Activated CD8-positive, alpha-beta T cell treated with anti-CD3 and anti-CD28 coated beads, Interleukin-2, amount 10 ng/mL, durations not matched to agents 7 days and 5 days (primary cell): ENCODE measurements at places on chromosomes 5 and 9. TPM values are rescaled to one million over a fixed set of nuclear protein-coding genes. Genes with fewer than 3 reads are reported as not detected.

The ARID3C gene
- total RNA-seq = 0.34 TPM

The SPINK7 gene
- total RNA-seq = not detected

The NEUROG1 gene
- total RNA-seq = not detected

The ADRA1B gene
- not detected for total RNA-seq

The RNF183 gene
- not detected for total RNA-seq

The SNCB gene
- total RNA-seq = not detected

The OLFML2A gene
- not detected for total RNA-seq

The ACTBL2 gene
- total RNA-seq = not detected

The PTPN3 gene
- 0.03 TPM for total RNA-seq

The PIP5K1B gene
- total RNA-seq = 0.16 TPM

The ZNF354C gene
- total RNA-seq = 6.8 TPM

- H3K27ac ChIP-seq = peak overlapping the region; percentile 84
- H3K4me1 ChIP-seq = peaks cover 92% of the 10 kb centered on the region
- no peaks in the 10 kb centered on the region for H3K27me3 ChIP-seq
- no peak overlapping the region for H3K4me3 ChIP-seq
- peaks cover 65% of the 10 kb centered on the region for H3K36me3 ChIP-seq
Observed at GRCh38 chr5:132471944-132472343, 18.6 kb downstream of the IRF1 start.

DNA sequence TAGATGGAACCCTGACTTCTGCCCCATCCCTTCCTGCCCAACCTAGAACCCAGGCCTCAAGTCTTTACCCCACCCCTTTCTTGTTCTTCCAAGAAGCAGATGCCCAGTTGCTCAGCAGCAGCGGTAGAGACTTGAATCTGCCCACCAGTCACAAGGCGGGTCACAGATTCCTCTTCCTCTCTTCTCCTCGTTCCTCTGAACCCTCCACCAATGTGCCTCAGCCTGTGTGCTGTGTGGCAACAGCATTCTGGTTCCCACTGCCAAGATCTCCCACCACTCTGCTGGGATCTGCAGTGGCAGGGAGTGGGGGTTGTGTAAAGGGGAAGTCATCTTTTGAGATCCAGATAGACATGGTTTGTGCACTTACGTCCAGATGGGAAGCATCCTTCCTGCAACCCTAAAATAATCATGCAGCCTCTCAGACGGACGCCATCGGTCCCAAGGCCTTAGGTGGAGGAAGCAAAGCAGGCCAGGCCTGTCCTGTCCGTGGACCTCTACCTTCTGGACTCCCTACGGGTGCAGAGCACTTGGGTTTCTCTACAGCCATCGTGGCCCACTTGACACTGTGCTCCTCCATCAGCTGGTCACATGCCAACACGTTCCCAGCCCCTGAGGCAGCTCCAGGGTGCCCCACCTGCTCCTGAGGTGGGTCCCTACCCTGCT, 7.7 kb upstream of the RPL26L1 start:
- no peaks in the 10 kb centered on the region for H3K27me3 ChIP-seq
- no peak overlapping the region for H3K27ac ChIP-seq
- H3K4me3 ChIP-seq = no peak overlapping the region
- H3K4me1 ChIP-seq = no peaks in the 10 kb centered on the region
- no peak for DNase-seq

- no peaks in the 10 kb centered on the region for H3K27me3 ChIP-seq
- no peak for DNase-seq
- peaks cover 30% of the 10 kb centered on the region for H3K36me3 ChIP-seq
Observed at GRCh38 chr9:75023846-75024245, 4.2 kb downstream of the CARNMT1 start.

GRCh38 chr5:127599320-127599719, 49.6 kb upstream of the CTXN3 start:
- peaks cover 7% of the 10 kb centered on the region for H3K4me1 ChIP-seq
- no peaks in the 10 kb centered on the region for H3K36me3 ChIP-seq
- DNase-seq = no peak
- H3K27me3 ChIP-seq = peaks cover 9% of the 10 kb centered on the region
- no peak overlapping the region for H3K4me3 ChIP-seq

DNA sequence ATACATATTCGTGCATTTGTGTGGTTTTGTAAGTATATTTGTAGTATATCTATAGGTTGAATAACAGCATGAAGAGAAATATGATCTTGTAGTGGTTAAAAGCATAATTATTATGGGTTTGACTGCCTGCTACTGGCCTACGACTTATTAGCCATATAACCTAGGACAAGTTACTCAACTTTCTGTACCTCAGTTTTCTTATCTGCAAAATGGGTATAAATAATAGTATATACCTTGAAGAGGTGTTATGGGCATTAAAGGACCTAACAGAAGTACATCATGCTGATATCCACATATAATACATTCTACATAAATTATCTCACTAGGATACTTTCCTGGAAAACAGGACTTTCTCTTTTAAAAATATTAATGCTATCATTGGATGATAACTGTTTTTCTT, 118.3 kb upstream of the ELL2 start:
- no peaks in the 10 kb centered on the region for H3K36me3 ChIP-seq
- no peak for DNase-seq
- no peaks in the 10 kb centered on the region for H3K27me3 ChIP-seq
- no peak overlapping the region for H3K27ac ChIP-seq
- H3K4me1 ChIP-seq = peaks cover under 1% of the 10 kb centered on the region

DNA sequence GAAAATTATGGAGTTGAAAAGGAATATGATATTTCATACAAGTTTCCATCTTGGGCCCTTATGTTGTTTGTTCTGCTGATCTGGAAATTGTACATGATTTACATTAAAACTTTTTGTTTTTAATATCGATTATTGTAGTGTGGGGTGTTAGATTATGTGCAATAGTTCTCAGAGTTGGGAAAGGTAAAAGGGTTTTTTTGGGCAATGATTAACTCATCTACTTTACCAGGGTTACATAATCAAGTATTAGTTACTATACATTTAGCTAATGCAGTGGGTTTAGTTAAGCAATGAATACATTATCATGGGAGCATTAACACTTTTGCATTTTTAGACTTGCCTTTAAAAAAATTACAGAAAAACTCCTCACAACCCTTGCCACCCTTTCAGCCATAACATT, 134.0 kb downstream of the ZSWIM6 start:
- H3K36me3 ChIP-seq = no peaks in the 10 kb centered on the region
- no peaks in the 10 kb centered on the region for H3K4me1 ChIP-seq
- DNase-seq = no peak
- H3K4me3 ChIP-seq = no peak overlapping the region

GRCh38 chr9:18379073-18379811, 94.7 kb upstream of the ADAMTSL1 start:
- no peaks in the 10 kb centered on the region for H3K36me3 ChIP-seq
- DNase-seq = no peak
- H3K4me3 ChIP-seq = no peak overlapping the region
- H3K27me3 ChIP-seq = no peaks in the 10 kb centered on the region
- H3K4me1 ChIP-seq = no peaks in the 10 kb centered on the region

DNA sequence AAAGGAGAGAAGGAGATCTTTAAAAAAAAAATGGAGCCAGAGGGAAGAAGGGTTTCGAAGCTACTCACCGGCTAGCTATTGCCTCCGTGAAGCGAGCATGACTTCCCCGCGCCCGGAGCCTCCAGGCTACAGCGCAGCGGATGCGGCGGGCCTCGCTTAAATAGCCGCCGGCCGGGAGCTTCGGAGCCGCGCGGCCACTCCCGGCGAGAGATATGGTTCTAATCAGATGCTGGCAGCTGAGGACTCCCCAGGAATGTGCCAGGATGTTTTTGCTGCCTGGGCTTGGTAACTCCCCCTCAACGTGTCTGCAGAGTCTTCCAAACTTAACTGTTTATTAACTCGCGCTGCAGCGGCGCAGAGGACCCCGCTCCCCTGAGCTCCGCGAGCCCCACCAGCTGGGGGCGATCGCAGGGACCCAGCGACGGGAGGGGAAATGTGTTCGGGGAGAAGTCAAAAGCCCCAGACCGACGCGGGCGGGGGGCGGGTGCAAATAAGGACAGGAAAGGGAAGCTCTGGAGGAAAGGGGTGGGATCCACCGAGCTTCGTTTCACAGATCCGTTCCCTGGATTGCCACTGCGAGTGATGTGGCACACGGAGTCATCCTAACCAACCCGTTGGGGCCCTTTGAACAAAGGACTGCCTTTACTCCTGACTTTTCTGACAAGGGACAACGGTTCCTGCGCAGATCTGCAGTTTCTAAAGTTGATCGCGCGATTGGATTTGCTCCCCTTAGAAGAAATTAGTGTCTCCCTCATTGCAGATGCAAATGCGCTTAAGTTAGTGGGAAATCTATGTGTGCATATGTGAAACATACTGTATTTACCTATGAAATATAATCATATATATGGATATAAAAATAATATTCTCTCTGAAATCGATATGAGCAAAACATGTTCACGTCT, at the start of gene DAB2:
Gene DAB2, minus strand, starts transcription at position 245 of the 902 bp plus-strand sequence. CDS start 30,660 bp downstream, outside the sequence.
- peak; percentile 59 for DNase-seq
- peaks cover 44% of the 10 kb centered on the region for H3K27me3 ChIP-seq
- peaks cover 5% of the 10 kb centered on the region for H3K4me1 ChIP-seq
- peak within 1 kb of the TSS; percentile 68 for H3K4me3 ChIP-seq
- no peaks in the 10 kb centered on the region for H3K36me3 ChIP-seq
- H3K27ac ChIP-seq = no peak within 1 kb of the TSS

GRCh38 chr5:54547711-54548250, 30.2 kb downstream of the SNX18 start:
- no peaks in the 10 kb centered on the region for H3K4me1 ChIP-seq
- H3K4me3 ChIP-seq = no peak overlapping the region
- H3K27ac ChIP-seq = no peak overlapping the region
- H3K27me3 ChIP-seq = no peaks in the 10 kb centered on the region

- no peak for DNase-seq
- H3K27ac ChIP-seq = no peak overlapping the region
- no peaks in the 10 kb centered on the region for H3K4me1 ChIP-seq
- H3K27me3 ChIP-seq = peaks cover 8% of the 10 kb centered on the region
- H3K4me3 ChIP-seq = no peak overlapping the region
- no peaks in the 10 kb centered on the region for H3K36me3 ChIP-seq
Observed at GRCh38 chr9:113901221-113901688, 25.1 kb downstream of the ZNF618 start.

DNA sequence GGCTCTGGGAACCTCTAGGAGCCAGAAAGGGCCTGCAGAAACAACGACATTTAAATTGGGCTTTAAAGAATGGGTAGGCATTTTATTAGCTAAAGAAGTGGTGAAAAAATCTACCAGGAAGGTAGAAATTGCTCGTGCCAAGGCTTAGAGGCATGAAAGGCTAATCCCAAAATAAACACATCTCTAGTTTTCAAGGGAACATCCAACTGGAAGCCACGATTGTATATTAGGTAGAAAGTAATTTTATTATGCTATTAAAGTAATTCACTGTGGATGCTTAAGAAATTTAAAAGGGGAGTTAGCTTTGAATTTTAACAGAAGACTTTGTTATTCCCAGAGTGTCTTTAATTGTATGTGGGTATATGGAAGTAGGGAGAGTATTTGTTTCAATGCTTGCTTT, 17.5 kb upstream of the CNTLN start:
- H3K27ac ChIP-seq = no peak overlapping the region
- DNase-seq = no peak
- no peaks in the 10 kb centered on the region for H3K36me3 ChIP-seq
- no peaks in the 10 kb centered on the region for H3K27me3 ChIP-seq
- H3K4me1 ChIP-seq = no peaks in the 10 kb centered on the region

GRCh38 chr5:65073250-65073661, 304.5 kb downstream of the CWC27 start:
- peaks cover 17% of the 10 kb centered on the region for H3K4me1 ChIP-seq
- H3K27ac ChIP-seq = no peak overlapping the region
- H3K36me3 ChIP-seq = no peaks in the 10 kb centered on the region
- H3K27me3 ChIP-seq = peaks cover 15% of the 10 kb centered on the region
- DNase-seq = no peak
- H3K4me3 ChIP-seq = no peak overlapping the region

- DNase-seq = no peak
- H3K27me3 ChIP-seq = no peaks in the 10 kb centered on the region
- H3K4me3 ChIP-seq = no peak overlapping the region
- H3K27ac ChIP-seq = no peak overlapping the region
Observed at GRCh38 chr5:150647275-150648251, 7.1 kb downstream of the SYNPO start.

DNA sequence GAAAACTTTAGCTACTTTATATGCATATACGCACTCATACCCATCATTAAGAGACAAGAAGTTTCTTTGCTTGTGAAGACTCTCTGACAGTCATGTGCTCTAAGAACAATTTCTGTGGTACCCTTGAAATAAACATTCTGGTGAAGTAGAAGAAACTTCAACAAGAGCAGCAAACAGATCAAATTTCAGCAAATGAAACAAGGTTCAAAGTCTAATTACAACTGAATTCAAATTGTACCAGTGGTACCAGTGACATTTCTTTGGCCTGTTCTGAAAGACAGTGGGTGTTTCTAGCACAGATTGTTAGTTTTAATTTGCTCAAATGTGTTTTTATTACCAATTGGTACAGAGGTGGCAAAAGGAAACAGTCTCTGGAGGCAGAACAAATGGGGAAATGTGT, 391.0 kb downstream of the CHSY3 start:
- DNase-seq = no peak
- H3K27me3 ChIP-seq = no peaks in the 10 kb centered on the region
- H3K27ac ChIP-seq = no peak overlapping the region
- no peak overlapping the region for H3K4me3 ChIP-seq
- H3K4me1 ChIP-seq = no peaks in the 10 kb centered on the region
- no peaks in the 10 kb centered on the region for H3K36me3 ChIP-seq

DNA sequence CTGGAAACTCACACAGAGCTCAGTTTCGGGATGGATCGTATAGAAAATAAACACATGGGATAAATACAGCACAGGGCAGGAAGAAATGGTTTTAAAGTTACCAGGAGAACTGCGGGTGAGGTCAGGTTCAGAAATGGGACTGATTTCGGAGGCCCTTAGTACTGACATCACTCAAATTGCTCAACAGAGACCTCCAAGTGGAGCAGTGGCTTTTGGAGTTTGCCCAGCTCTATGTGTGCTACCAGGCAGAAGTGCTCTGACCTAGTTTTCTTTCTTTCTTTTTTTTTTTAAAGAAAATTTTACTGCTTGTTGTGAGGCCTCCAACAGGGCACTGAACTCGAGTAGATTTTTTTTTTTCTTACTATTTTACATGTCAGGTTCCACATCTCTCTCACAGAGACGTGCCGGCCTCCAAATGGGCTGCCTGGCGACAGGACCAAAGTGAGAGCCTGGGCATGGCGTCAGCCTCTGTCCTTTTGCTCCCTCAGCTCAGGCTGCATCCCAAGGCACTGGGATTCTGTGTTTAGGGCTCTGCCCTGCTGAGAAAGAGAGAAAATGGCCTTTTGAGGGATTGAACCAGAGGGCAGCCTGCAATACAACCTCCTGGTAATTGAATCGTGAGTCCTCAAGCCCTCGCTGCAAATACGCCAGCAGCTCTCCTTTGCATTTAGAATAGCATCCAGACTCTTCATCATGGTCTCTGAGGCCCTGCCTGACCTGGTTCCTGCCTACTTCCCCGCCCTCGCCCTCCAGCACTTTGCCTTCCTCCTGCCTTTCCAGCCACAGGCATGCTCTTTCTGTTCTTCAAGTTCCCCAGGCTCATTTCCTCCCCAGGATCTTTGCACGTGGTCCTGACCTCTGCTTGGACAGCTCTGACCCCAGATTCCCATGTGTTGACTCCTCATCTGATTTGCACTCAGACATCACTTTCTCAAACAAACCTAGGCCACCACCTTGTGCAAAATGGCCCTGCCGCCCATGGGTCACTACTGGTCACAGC, 173.5 kb downstream of the FGF1 start:
- peaks cover 3% of the 10 kb centered on the region for H3K4me1 ChIP-seq
- DNase-seq = no peak

GRCh38 chr5:11139217-11139865, 378.3 kb upstream of the DAP start:
- H3K36me3 ChIP-seq = no peaks in the 10 kb centered on the region
- H3K4me3 ChIP-seq = no peak overlapping the region
- H3K27ac ChIP-seq = no peak overlapping the region
- no peaks in the 10 kb centered on the region for H3K4me1 ChIP-seq
- peaks cover 1% of the 10 kb centered on the region for H3K27me3 ChIP-seq
